GM13977 (cell line): ENCODE measurements at places on chromosomes 7 and 10.
A peak's percentile ranks its signal among the peaks of the same experiment; 100 is the strongest.

GRCh38 chr7:100864263-100864845 lies 2.8 kb upstream of the TRIP6 start:
- DNase-seq: no peak

GRCh38 chr10:20948686-20949327 lies 51.7 kb upstream of the NEBL start:
- DNase-seq: no peak

GRCh38 chr7:138510003-138510402 lies 49.9 kb downstream of the TRIM24 start:
- DNase-seq: no peak

GRCh38 chr10:74086317-74086716 lies 64.3 kb downstream of the AP3M1 start:
- DNase-seq: no peak

DNA sequence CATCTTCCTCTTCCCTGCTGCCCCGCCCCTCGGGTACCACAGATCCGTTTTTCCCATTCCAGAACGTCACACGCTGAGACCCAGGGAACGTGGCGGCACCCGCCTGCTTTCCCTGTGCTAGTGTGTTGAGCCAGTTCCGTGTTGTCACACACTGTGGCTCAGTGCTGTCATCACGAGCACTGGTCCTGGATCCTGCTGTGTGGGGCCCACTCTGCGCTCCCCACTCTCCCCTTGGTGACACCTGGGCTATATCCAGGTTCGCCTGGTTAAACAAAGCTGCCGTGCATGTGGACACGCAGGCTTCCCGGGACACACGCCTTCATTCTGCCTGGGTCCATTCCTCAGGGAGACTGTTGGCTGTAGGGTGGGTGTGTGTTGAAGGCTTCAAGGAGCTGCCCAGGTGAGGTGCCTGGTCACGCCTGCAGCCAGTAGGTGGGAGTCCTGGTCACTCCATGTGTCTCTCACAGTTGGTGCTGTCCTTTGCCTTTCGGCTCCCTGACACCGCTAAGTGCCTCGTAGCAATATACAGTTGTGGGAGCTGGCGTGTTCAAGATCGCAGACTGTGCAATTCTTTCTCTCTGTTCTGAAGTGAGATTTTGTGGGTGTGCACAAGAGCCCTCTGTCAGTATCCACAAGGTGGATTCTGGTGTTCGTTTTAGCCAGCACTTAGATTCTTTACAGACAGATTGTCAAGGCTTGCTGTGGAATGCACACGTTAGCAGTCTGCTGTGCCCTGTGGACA lies 88.6 kb downstream of the INPP5A start:
- no peak for DNase-seq

GRCh38 chr10:4704034-4704545 lies 121.9 kb upstream of the AKR1E2 start:
- DNase-seq: no peak

GRCh38 chr7:158265743-158266080 lies 321.9 kb downstream of the PTPRN2 start:
- DNase-seq: no peak

DNA sequence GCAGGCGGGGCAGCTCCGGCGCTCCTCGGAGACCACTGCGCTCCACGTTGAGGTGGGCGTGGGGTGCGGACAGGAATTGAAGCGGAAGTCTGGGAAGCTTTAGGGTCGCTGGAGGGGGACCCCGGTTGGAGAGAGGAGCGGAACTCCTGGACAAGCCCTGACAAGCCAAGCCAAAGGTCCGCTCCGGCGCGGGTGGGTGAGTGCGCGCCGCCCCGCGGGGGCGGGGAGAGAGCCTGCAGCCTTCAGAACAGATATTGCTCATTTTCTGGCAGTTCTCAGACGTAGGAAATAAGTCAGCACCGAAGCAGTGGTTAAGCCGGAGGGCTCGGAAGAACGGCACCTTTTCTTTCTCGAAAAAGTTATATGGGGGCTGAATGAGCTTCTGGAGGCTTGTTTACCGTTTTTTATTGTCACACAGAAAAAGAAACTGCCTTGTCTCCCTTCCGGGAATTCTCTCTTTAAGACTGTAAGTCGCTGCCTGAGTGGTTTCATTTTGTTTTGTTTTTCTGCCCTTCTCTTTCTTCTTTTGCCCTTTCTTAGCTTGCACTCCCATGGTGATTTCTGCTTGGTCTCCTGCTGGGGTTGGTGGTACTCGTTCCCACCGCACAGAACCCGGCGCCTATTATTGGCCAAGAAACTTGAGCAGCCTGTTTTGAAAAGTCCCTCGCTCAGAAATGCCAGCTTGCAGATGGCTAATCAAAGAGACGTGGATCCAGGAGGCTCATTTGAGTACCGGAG lies 732 bp downstream of the FAS start:
- DNase-seq: peak; percentile 71

- DNase-seq: no peak
Measured at GRCh38 chr10:75319274-75319673, 82.3 kb downstream of the ZNF503 start.

DNA sequence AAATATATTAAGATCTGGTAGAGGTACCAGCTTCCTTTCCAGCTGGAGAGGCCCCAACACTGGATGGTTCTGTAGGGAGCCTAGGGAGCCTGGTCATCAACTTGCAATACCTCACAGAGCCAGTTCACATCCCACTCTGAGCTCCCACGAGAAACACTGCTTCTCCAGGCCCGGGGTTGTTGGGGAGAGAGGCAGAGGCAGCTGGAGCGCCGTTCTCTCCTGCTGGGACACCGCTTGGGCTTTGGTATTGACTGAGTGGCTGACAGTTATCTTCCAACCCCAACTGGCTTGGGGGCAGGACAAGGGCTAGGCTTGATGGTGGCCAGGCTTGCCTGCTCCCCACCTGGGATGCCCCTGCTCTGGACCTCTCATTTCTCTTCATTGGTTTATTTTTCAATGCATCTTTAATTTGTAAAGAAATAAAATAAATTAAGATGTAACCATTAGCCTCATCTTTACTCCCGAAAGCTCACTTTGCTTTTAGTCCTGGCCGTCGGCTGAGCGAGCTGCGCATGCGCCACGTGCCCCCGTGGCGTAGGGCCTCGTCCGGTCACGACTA lies 10.0 kb upstream of the CHCHD1 start:
- no peak for DNase-seq

DNA sequence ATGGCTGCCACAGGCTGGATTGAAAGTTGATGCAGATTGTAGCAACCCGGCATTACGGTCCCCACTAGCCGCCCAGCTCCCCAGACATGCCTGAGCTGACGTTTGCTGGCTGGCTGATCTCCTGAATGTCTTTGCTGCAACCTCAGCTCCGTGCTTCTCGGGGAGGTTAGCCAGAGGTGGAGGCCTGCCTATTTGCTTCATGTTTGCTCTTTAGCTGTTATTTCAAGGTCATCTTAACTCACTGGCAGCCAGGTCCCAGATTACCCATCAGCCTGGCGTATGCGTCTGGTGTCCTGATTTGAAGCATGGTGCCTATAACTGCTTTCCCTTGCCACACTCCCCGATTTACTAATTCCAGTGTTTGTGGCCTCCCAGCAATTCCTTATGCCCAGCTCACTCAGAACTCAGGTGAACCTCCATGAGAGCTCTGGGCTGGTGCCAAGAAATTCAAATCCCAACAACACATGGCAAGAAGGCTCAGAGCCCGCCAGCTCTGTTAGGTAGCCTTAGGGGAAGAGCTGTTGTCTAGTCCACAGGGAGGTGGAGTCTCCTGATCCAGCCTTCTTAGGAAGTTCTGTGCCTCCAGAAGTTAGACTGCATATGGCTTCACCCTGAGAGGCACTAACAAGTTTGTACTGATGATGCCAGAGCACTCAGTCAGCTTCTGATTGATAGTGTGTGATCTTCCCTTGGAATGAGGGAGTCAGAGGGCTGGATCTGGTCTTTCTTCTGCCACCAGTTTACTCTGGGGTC lies 69.7 kb upstream of the EXOC4 start:
- no peak for DNase-seq

GRCh38 chr10:15349112-15349511 lies 22.0 kb downstream of the FAM171A1 start:
- no peak for DNase-seq

- no peak for DNase-seq
Measured at GRCh38 chr10:22837771-22838170, 90.1 kb upstream of the ARMC3 start.

DNA sequence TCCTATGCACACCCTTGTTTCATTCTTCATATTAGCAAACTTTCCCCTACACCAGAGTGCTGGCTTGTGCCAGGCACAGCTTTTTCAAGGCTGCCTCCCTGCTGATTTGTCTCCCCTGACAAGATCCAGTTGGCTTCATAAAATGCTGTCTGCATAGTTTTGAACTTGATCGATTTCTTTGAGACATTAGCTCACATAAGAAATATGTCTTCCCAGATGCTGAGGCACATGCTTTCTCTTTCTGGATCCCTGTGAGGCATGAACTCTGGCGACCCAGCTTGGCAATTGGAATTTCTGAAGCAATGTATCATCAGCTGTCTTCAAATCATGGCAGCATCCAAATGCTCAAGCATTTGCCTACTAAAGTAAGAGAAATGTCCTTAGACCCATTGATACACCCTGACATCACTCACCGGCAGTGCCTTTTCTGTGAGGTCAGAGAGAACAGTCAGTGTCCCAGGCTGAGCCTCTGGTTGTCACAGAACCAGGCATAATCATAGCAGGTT lies 616.4 kb upstream of the GHITM start:
- no peak for DNase-seq

GRCh38 chr7:120486164-120486563 lies 213.2 kb downstream of the KCND2 start:
- DNase-seq: no peak

- DNase-seq: no peak
Measured at GRCh38 chr7:47484923-47485639, 96.8 kb downstream of the TNS3 start.

- no peak for DNase-seq
Measured at GRCh38 chr10:102814873-102815661, 22.1 kb downstream of the CYP17A1 start.

DNA sequence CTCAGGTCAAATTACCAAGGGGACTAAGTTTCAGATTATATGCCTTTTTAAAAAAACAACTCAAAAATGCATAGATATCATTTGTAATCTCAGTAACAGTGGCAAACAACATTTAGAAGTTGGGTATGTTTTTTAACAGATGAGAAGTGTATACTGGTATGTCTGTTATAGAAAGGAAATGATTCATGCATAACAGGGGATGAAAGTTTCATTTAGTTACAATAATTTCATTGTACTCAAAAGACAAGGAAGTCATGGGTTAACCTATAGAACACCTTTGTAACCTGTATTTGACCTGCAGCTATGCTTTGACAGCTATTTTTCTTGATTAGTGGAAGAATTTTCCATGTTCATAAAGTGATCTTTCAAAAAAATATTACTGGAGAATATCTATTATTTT lies 35.4 kb upstream of the FAM133B start:
- DNase-seq: no peak

GRCh38 chr10:124870854-124871425 lies 69.3 kb downstream of the ABRAXAS2 start:
- DNase-seq: no peak

- DNase-seq: no peak
Measured at GRCh38 chr10:85224366-85224940, 896.1 kb downstream of the CCSER2 start.

DNA sequence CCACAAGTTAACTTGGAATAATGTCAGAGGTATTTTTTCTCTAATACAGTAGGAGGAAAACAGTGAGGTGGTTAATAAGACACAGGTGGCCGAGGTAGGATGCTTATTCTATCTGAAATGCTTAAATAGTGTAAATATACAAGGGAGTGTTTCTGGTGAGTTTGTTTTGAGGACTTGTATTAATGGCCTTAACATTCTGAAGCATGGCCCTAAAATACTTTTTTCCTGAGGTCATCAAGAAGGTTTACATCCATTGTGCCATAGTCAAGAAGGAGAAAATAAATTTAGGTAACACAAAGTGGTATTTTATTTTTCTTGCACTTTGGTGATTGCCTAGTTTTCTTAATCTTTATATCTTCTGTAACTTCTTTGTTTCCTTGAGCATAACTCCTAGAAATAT lies 18.8 kb downstream of the GNAI1 start:
- no peak for DNase-seq

GRCh38 chr10:12564173-12564572 lies 214.8 kb downstream of the CAMK1D start:
- peak; percentile 40 for DNase-seq

GRCh38 chr10:96229568-96230030 lies 41.8 kb downstream of the BLNK start:
- peak; percentile 72 for DNase-seq

DNA sequence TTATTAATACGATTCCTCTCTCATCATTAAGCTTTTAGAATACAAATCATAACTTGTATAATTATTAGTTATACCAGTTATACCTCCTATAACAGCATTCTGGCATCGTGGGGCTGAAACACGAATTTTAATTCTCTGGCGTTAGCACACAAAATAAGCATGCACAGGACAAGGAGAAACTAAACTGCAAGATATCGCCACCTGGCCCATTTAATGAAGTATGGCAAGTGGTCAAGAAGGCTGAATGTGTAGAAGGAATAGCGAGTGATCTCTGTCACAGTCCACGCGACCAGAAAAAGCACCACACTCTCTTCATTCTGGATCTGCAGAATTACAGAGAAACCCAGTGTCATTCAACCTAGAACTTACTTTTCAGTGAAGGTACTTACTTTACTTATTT lies 18.1 kb downstream of the HACD1 start:
- DNase-seq: no peak

- DNase-seq: no peak
Measured at GRCh38 chr7:130500463-130500862, 8.6 kb downstream of the MEST start.

- no peak for DNase-seq
Measured at GRCh38 chr10:85645926-85646711, 720.5 kb downstream of the GRID1 start.

DNA sequence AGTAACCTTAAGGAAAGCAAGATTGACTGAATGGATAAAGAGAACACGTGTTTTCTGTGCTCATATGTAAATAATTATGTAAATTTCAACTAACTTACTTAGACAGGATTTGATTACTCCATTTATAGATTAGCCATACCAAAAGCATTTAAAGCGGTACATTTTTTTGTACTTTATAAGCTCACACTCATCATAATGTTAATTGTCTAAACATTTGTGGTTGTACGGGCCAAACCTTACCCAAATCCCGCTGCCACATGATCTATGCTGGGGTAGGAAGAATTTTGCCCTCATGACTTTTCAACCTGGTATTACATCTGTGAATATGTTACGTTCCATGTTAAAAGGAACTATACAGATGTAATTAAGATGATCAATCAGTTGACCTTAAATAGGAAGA lies 29.1 kb downstream of the MKX start:
- DNase-seq: no peak
